ENCODE measurements at places on chromosomes 5 and 9. TPM values are rescaled to one million over a fixed set of nuclear protein-coding genes. Genes with fewer than 3 reads are reported as not detected.

Gene BTNL9
- not detected for total RNA-seq

Gene OR1L4
- total RNA-seq = not detected

Gene SETX
- total RNA-seq = 48.4 TPM

Gene ELOVL7
- total RNA-seq = 0.72 TPM

Gene PCDHAC1
- total RNA-seq = 5.9 TPM

Gene PCSK5
- 11.5 TPM for total RNA-seq

Gene RETREG1
- 1.5 TPM for total RNA-seq

Gene CERCAM
- 66.1 TPM for total RNA-seq

Gene SLC25A2
- total RNA-seq = 0.25 TPM

DNA sequence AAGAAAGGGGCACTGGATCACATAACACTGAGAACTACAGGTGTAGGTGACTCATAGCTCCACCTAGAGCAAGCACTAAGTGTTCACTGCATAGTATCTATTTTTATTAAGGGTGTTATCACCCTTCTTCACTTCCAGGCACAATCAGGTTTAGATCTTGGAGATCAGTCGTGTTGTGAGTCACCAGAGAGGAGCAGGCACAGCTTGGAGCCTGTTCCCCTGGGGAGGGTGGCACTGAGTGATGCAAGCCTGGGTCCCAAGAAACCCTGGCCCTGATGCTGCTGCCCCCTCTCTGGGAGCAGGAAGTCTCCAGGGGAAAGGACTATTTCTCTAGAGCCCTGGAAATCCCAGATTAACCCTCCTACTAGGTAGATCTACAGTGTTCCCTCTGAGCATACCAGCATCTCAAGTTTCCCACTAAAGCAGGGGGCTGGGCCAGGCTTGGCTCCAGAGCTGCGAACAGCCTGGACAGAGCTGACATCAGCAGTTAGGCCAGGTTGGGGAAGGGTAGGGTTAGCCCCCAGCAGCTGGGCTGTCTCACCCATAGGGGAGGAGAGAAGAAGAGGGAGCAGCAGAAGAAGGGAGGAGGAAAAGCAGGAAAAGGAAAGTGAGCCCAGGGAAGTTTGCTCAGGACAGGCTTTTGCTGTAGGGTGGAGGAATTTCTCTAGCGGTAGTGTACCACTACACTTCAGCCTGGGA is 28.1 kb upstream of the SPINK4 start:
- H3K27me3 ChIP-seq = peaks cover 22% of the 10 kb centered on the region
- no peak overlapping the region for H3K4me3 ChIP-seq
- H3K4me1 ChIP-seq = no peaks in the 10 kb centered on the region

DNA sequence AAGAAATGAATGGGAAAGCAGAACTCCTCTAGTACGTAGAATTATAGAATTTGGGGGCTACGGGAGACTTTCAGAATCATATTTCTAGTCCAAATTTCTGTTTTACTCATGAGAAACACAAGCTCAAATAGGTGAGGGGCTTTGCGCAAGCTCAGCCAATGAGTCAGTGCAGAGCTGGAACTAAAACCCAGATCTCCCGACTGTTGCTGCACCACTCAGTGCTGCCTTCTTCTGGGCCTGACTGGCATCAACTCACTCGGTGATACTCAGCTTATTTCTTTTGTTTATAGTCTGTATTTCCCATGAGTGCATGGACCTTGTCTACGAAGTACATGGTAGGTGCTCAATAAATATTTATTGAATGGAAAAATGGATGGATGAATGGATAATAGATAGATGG is 280.2 kb downstream of the CDK5RAP2 start:
- no peaks in the 10 kb centered on the region for H3K4me1 ChIP-seq
- no peaks in the 10 kb centered on the region for H3K27me3 ChIP-seq
- no peak overlapping the region for H3K27ac ChIP-seq
- no peaks in the 10 kb centered on the region for H3K36me3 ChIP-seq

DNA sequence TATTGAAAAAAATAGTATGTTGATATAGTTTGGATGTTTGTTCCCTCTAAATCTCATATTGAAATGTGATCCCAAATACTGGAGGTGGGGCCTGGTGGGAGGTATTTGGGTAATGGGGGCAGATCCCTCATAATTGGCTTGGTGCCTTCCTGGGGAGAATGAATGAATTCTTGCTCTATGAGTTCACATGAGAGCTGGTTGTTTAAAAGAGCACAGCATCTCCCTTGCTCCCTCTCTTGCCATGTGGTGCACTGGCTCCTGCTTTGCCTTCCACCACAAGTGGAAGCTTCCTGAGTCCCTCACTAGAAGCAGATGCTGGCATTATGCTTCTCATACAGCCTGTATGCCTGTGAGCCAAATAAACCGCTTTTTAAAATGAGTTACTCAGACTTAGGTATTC is 154.8 kb downstream of the ADAMTS6 start:
- H3K4me3 ChIP-seq = no peak overlapping the region
- peak; percentile 75 for DNase-seq
- no peaks in the 10 kb centered on the region for H3K36me3 ChIP-seq
- H3K27ac ChIP-seq = peak overlapping the region; percentile 22
- H3K4me1 ChIP-seq = peaks cover 10% of the 10 kb centered on the region
- H3K27me3 ChIP-seq = no peaks in the 10 kb centered on the region

GRCh38 chr9:117170567-117170966 is 244.3 kb downstream of the ASTN2 start:
- H3K27me3 ChIP-seq = no peaks in the 10 kb centered on the region
- H3K27ac ChIP-seq = no peak overlapping the region
- no peaks in the 10 kb centered on the region for H3K4me1 ChIP-seq
- no peaks in the 10 kb centered on the region for H3K36me3 ChIP-seq
- H3K4me3 ChIP-seq = no peak overlapping the region

- H3K27me3 ChIP-seq = no peaks in the 10 kb centered on the region
- H3K4me1 ChIP-seq = no peaks in the 10 kb centered on the region
- H3K36me3 ChIP-seq = no peaks in the 10 kb centered on the region
- no peak overlapping the region for H3K27ac ChIP-seq
- DNase-seq = peak; percentile 52
- H3K4me3 ChIP-seq = no peak overlapping the region
Measured at GRCh38 chr5:167453246-167454030, 838.0 kb upstream of the WWC1 start.

DNA sequence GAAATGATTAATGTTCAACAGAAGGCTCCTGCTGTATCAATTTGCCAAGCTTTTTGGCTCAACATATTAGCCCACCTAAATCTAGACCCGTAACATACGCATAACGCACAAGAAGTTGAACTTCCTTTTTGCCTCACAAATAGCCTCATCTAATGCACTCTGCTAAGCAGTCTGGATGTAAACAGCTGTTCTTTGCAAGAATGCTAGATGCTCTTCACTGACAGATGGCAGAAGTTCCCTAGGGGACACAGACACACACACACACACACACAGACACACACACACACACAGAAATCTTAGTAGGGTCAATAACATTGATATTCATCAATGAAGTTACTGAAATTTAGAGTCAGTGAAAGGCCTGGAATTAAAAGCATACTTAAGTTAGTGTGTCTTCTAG is 13.2 kb upstream of the PCA3 start:
- no peak for DNase-seq
- no peak overlapping the region for H3K4me3 ChIP-seq
- H3K27ac ChIP-seq = no peak overlapping the region
- no peaks in the 10 kb centered on the region for H3K4me1 ChIP-seq

DNA sequence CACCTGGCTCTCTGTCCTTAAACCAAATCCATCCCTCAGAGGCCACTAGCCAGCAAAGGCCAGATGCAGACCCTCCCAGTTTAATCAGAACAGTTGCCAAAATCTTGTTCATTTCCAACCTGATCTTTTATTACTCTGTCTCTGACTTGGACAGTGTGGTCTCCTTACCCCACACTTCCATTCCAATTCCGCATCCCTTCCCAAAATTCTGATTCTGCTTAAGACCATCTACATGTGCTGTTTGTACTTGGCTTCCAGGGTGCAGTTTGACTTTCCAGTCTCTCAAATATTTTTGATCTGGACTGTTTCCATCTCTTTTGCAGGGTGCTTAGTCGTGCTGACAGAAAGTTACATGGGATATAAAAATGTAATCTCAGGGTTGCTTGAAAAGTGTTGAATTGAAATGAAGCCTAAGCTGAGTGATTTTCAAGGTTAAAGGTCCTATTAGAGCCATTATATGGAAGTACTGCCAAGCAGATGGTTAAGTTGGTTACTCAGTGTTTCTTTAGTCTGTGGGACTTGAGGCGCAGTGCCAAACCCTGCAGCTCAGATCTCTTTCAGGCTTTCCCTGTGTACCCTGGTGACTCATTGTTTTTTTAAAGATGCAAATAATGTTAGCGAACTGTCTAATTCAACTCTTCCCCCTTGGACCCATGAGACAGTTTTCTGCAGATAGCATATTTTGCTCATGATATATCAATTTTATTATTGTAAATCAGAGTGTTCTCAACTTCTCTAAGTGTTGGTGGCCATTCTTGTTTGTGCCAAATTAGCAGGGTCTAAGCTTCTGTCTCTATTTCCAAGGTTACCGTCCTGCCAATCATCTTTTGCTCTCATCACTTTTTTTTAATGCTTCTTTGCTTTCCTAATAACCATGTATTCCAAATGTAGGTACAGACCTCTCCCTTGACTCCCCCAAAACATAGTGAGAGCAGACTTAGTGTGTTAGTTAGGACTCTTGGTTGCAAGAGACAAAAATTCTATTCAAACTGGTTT is 18.2 kb upstream of the DCP2 start:
- peaks cover 37% of the 10 kb centered on the region for H3K4me1 ChIP-seq
- no peaks in the 10 kb centered on the region for H3K36me3 ChIP-seq
- peak; percentile 95 for DNase-seq
- peak overlapping the region; percentile 13 for H3K4me3 ChIP-seq
- no peaks in the 10 kb centered on the region for H3K27me3 ChIP-seq
- peak overlapping the region; percentile 42 for H3K27ac ChIP-seq

DNA sequence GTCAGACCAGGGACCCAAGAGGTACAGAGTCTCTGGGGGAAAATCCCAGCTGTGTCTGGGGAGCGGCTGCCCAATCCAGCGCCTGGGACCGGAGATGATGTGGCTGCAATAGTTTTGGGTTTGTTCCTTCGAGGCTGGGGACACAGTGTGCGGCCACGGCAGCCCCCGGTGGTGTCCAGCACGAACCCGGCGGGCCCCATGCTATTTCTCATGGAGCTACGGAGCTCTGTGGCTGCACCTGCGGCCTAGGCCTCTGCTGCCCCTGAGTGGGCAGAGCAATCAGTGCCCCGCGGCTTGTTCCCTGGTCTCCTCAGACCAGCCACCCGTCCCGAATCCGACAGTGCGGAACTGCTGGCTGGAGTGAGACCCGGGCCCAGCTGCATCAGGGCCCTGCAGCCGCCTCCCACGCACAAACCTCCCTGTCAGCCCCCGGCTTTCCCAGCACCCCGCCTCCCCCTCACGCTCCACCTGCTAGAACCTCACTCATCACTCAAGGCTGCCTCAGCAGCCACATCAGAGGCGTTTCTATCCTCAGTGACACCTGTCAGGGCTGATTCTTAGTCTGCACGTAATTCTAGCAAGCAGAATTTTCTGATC is 29.0 kb downstream of the SARDH start:
- peaks cover 36% of the 10 kb centered on the region for H3K4me1 ChIP-seq
- no peak for DNase-seq
- H3K36me3 ChIP-seq = no peaks in the 10 kb centered on the region
- H3K27ac ChIP-seq = no peak overlapping the region
- H3K4me3 ChIP-seq = no peak overlapping the region

DNA sequence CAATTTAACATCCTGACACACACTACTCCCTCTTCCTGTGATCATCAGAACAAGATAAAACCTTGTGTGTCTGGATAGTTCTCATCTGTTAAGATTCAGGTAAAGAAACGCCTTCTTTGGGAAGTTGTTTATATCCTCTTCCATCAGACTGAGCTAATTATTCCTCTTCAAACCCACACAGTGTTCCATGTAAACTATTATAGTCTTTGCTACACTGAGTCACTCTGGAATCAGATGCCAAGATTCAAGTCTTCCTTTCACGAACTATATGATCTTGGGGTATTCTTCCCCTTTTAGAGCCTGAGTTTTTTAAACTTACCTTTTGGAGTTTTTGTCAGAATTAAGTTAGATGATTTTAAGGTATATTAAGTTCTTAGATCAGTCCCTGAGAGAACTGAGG is 2.0 kb downstream of the OR1J1 start:
- H3K4me1 ChIP-seq = no peaks in the 10 kb centered on the region
- H3K4me3 ChIP-seq = no peak overlapping the region
- no peaks in the 10 kb centered on the region for H3K36me3 ChIP-seq
- H3K27me3 ChIP-seq = peaks cover 2% of the 10 kb centered on the region

DNA sequence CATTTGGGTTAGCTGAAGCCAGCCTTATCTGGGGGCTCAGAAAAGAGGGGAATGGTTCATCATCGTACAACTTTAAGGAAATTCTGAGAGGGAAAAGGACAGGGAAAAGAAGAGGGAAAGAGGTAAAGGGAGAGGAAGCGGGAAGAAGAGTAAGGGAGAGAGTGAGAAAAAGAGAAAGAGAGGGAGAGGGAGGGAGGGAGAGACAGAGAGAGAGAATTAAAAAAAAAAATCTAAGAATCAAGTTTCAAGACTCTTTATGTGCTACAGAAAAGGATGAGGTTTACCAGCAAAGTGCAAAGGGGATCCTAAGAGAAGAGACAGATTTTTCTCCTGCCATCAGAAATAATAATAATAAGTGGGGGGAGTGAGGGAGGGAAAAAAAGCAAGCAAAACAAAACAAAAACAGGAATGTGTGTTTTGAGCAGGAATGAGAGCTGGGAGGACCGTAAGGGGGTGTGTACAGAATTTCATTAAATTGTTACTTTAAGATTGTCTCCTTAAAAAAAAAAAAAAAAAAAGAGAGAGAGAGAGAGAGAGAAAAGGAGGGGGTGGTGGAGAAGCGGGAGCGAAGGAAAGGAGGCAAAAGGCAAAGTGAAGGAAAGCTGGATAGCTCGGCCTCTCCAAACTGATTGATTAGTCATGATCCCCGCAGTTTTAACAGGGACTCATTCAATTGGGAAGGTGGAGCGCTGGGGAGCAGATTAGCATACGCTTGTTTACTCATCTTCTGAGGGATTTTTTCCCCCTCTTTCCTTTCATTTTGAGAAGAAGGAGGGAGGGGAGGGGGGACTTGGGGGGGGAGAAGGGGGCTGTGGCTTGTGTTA is 438 bp upstream of the PAPPA start:
- H3K4me1 ChIP-seq = peaks cover 38% of the 10 kb centered on the region
- peak; percentile 52 for DNase-seq
- no peaks in the 10 kb centered on the region for H3K36me3 ChIP-seq
- H3K27ac ChIP-seq = peak overlapping the region; percentile 92

- H3K27me3 ChIP-seq = no peaks in the 10 kb centered on the region
- peak; percentile 62 for DNase-seq
- no peaks in the 10 kb centered on the region for H3K4me1 ChIP-seq
- no peak overlapping the region for H3K27ac ChIP-seq
- H3K4me3 ChIP-seq = no peak overlapping the region
- no peaks in the 10 kb centered on the region for H3K36me3 ChIP-seq
Measured at GRCh38 chr5:32325062-32325461, 12.3 kb upstream of the MTMR12 start.

DNA sequence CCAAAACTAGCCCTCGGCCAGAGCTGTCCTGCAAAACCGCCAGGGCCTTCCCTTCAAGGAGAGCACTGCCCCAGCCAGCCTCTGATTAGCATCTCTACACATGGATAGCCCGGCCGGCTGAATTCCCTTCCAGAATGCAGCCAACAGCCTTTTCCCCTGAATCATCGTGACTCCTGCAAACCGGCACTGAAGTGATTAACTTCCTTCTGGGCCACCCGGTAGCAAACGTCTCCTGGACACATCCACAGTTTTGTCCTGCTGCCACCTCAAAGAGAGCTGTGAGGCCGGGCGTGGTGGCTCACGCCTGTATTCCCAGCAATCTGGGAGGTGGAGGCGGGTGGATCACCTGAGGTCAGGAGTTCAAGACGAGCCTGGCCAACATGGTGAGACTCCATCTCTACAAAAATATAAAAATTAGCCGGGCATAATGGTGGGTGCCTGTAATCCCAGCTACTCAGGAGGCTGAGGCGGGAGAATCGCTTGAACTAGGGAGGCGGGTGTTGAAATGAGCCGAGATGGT is 21.1 kb upstream of the EEIG1 start:
- H3K27me3 ChIP-seq = no peaks in the 10 kb centered on the region
- H3K36me3 ChIP-seq = no peaks in the 10 kb centered on the region
- H3K27ac ChIP-seq = peak overlapping the region; percentile 63
- peak; percentile 89 for DNase-seq
- peaks cover 18% of the 10 kb centered on the region for H3K4me1 ChIP-seq
